ENCODE measurements at places on chromosomes 12 and 14.

DNA sequence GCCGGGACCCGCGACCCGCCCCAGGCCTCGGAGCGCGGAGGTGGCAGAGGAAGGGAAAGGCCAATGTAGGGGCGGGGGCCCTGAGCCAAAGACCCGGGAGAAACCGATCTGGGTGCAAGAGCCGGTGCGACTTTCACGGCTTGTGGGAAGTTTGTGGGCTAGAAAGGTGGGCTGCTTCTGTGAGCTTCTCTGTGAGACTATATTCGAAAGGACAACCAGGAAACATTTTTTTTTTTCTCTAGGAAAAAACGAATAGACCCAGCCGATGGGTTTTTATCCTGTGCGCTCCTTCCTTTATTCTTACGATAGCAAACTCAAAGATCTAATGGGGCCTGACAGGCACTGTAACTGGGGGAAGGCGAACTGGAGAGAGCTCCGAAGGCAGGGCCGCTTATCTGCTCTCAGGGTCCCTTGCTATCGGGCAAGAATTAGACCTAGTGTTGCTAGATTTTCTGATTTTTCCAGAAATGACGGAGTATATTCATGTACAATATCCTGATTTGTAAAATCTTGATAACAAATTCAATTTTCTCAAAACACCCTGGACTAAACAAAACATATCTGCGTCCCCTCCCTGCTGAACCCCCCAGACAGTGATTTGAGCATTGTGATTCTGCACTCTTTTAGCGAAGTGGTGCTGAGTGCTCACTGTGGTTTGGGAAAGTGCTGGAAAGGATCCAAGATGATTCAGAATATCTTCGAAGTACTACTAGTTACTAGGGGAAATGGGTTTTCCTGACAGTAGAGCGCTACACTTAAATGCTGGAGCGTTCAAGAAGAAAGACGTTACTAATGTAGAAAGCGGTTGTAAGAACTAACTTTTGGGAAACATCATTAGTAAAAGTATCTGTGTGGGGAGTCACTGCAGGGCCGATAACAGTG, 563 bp upstream of the STXBP6 start:
- no peak for DNase-seq

- no peak for DNase-seq
These were observed 235.8 kb upstream of the DCN start for GRCh38 chr12:91418221-91419090.

GRCh38 chr12:8127138-8127537, 3.7 kb downstream of the CLEC4A start:
- no peak for DNase-seq

GRCh38 chr12:16789204-16789790, 183.3 kb upstream of the LMO3 start:
- DNase-seq = no peak

DNA sequence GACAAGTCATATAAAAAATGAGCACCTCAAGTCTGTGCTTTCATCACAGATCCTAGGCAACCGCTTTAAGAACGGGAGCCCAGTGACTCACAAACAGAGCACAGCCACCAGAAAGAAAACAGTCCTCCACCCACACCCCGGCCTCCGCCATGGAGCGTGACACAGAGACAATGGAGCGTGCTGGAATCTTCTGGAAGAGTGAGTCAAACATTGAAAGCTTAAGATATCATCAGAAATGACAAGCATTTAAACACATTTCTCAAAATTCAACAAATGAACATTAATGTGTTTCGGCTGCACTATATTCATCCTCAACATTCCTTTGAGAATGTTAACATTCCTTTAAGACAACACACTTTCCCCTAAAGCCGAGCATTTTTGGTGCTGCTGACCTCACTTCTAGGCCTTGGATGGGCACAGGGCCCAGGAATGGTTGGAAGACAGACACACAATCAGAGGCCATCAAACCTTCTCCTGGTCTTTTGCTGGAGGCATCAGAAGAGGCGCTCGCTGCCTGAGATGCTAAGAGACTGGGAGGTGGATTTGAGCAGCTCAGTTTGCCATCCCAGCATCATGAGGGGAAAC, 23.6 kb upstream of the TMEM132D start:
- DNase-seq = no peak

- peak; percentile 63 for DNase-seq
These were observed 19.2 kb upstream of the MAP1LC3B2 start for GRCh38 chr12:116539905-116540482.

DNA sequence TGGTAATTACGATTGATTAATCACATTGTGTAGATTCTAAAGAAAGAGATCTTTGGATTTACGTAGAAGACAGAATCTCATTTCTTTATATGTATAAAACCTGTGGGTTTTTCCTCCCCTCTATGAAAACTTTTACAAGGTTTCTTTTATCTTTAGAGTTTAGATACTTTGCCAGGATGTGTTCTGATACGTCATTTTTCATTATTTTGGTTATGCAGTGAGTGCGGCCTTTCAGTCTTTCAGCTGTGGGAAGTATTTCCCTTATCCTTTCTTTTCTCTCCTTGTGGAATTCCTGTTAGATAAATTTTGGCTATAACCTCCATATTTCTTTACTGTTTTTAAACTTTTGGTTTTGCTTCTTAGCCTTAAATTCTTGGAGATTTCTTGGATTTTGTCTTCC, 92.7 kb downstream of the TTLL5 start:
- DNase-seq = no peak

GRCh38 chr12:72011374-72011773, 72.7 kb downstream of the TPH2 start:
- DNase-seq = no peak

DNA sequence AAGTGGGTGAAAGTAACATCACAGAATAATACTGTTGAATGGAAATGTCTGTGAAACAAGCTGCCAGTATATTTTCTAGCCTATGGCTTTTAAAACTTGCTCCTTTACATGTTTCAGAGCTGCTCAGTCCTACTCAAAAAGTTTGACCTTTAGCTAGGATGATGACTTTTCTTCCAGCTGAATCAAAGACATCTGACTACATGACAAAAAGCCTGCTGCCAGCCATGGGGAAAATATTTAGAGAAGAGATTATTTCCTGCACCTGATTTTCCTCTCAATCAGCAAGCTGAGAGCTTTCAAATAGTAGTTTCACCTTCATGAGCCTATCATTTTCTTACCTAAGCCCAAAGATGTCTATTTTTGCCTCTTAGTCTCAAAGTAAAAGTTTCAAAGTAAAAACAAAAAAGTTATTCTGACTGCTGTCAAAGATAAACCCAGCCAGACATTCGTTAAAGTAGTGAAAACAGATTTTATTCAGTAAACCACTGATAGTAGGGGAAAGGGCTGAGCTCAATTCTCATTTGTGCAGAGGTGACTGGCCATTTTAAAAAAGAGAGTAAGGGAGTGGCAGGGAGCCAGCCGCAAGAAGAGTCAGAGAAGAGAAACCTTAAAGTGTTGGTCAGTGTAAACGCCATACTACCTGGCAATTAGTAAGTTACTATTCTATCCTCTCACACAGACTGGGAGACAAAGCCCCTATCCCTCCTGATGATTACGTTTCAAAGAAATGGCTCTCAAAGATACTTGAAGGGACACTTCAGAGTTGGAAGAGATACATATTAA, 2.2 kb downstream of the ATP6V1D start:
- DNase-seq = no peak

DNA sequence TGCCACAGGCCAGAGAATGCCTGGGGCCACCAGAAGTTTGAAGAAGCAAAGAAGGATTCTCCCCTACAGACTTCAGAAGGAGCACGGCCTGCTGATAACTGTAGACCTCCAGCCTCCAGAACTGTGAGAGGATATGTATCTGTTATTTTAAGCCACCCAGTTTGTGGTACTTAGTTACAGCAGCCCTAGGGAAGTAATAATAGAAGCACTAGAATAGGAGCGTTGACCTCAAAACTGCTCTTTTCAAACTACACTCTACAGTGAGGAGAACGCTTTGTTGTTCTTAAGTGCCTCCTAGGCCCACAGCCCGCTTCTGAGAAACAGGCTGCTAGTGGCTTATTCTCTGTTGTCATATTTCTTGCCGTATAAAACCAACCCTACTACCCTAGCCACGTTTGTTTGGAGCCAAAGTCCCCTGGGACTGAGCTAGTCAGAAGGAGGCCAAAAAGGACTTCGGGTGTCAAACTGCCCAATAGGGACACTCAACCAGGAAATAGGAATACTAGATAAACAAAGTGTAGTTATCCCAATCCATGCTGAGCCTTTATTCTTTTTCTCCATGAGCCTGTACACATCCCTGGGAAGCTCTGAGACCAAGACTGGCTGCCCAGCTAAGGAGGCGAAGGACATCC, 38.5 kb upstream of the FRS2 start:
- peak; percentile 14 for DNase-seq

DNA sequence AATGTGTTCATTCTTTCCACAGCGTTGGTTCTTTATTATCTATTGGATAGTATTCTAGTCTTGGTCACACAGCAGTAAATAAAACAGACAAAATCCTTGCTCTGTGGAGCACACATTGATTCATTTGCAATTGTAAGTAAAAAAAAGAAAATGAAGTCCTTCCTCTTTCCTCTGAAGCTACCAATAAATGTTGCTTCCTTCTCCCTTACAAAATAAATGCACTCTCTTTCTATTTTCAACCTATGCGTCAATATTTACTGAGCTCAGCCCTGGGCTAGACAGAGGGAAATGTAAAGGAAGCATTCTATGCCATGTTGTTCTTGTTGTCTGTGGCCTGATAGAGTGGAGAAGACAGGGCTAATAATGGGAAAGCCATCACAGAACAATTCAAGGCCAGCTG, 2.9 kb downstream of the ABHD12B start:
- DNase-seq = no peak

GRCh38 chr12:6396031-6396430, 12.1 kb downstream of the LTBR start:
- DNase-seq = no peak

DNA sequence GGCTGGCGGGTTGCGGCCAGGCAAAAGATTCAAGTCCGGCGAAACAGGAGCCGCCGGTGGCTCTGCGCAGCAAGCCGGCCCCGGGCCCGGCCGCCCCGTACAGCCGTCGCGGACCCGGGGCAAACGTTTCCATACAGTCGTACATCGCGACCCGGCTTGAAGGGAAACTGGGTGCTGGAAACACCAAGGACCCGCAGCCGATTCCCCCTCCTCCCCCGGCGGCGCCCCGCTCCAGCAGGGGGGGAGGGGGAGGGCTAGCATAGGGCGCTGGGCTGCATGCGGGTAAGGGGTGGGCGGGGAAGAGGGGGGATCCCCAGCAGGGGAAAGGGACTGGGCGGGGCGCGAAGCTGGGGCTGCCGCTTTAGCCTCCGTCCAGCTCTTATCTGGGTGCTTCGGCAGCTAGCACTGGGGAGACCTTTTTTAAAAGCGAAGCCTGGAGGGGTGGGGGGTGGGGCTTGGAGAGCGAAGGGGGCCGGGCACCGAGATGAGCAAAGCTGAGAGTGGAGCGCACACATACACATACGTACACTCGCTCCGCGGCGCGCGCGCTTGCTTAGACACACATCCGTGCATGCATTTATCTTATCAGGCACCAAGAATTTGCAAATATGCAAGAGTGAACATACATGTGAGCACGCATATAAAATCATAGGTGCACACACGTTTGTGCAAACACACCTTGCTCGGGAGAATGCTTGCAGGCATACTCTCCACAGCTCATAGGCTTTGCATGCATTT, 11.9 kb downstream of the RARG start:
- no peak for DNase-seq

GRCh38 chr12:130633771-130634170, 82.3 kb downstream of the RIMBP2 start:
- DNase-seq = peak; percentile 52

DNA sequence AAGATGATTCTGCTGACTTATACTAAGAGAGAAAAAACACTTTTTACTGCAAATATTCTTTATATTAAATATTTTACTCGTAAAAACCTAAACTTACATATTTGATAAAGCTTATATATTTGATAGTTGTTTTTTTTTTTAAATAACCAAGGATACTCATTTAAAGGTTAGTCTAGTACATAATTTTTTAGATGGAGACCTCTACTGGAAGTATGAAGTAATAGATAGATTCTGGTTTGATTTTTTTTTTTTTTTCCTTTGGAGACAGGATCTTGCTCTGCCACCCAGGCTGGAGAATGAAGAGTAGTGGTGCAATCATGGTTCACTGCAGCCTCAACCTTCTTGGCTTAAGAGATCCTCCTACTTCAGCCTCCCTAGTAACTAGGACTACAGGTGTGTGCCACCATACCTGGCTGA, 16.4 kb downstream of the ARID2 start:
- DNase-seq = no peak

GRCh38 chr14:34692348-34692747, 22.0 kb downstream of the CFL2 start:
- DNase-seq = no peak

DNA sequence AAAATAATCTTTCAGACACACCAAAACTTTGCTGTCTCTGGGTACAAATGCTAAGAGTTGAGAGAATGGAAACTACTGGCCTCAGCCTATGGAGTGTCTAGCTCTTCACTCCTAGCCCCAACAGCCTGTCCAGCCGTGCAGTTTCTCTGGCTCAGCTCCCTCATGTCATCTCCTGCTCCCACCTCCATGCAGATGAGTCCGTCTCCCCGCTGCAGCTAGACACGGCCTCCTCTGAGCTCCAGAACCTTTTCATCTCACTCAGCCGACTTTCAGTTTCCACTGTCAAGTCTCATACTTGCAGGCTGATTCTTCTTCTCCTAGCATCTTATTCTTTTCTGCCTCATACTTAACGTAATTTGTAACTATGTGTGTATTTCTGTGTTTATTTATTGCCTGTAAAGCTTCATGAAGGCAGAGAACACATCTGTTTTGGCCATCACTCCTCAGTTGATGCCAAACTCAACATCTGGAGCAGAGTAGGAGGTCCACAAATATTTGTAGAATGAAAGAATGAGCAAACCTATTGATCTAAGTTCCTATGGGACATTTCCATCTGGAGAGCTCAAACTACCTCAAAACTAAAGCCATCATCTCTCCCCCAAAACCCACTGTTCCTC, 139.8 kb upstream of the PWP1 start:
- no peak for DNase-seq

DNA sequence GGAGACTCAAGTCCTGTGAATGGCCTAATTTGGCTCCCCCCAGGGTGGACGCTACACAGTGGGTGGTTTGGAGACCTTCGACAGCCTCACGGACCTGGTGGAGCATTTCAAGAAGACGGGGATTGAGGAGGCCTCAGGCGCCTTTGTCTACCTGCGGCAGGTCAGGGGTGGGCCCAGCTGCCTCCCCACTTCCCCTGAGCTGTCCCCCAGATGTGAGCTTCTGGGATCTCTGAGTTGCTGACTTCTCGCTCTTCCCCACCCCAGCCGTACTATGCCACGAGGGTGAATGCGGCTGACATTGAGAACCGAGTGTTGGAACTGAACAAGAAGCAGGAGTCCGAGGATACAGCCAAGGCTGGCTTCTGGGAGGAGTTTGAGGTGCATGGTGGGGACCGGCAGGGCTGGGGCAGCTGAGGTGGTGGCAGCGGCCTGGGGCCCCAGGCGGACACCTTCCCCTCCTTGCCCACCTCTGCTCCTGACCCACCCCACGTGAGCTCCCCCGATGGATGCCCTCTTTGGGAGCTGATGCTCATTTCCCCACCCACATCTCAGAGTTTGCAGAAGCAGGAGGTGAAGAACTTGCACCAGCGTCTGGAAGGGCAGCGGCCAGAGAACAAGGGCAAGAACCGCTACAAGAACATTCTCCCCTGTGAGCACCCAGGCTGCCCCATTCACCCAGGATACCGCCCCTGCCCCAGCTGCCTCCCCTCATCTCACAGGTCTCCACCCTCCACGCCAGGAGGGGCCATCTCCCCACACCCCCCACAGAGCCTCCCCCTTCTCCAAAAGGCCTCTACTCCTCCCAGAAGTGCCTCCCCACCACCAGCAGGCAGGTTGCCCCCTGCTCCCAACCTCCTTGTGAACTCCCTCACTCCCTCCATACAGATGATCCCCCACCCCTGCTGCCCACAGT, 4.2 kb downstream of the PTPN6 start:
- DNase-seq = no peak

- no peak for DNase-seq
These were observed 53.7 kb downstream of the PLEKHA5 start for GRCh38 chr12:19183121-19183838.

GRCh38 chr14:100664231-100664630, 62.5 kb upstream of the DLK1 start:
- no peak for DNase-seq

Measured in anterior cingulate cortex (tissue), 58 donors.